HEK293T (cell line): ENCODE measurements at places on chromosomes 6 and 20.

DNA sequence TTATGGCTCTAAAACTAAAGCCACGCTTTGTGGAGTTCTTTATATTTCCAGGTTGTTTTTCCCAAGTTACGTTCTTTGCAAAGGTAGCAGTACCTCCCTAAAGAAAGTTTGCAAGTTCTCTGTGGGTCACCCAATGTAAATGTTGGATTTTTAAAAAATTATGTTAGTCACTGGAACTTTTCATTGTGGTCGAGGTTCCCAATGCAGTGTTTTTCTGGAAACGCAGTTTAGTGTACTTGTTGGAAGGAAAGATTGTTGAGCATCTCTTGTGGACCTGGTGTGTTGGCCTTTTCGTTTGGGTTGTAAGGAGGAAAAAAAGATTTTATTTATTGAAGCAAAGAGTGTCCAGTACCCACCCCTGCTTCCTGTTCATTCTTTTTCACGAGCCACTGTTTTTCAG, 1.4 kb downstream of the TOP1 start:
- no peak for DNase-seq

DNA sequence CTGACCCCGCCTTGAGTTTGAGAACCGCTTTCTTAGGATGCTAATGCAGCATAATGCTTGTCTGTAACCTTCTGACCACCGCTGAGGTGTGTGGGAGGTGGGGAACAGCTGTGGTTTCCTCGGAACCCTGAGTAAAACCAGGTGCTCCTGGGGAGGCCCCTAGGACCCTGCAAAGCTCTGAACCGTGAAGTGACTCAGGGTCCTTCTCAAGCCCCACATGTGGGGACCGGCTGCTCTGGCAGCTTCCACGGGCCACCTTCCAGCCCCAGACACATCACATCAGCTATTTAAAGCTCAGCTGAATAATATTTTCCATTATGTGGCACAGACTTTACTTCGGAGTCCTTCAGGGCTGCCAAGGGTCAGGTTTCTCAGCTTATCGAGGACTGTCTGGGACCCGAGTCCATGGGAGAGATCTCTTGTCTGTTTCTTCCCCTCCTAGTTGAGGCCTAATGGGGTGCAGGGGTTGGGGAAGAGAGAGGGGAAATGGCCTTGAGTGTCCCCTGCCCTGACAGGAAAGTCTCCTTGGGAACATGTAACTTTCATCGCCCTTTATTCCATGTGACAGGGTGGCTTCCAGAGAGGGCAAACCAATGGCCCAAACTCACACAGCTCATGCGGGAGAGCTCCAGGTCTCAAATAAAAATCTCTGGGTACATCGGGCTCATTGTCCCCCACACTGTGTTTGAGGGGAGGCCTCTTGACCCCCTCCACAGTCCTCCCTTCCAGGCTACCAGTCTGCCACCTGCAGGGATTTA, 186.1 kb upstream of the SLC24A3 start:
- no peak for DNase-seq

DNA sequence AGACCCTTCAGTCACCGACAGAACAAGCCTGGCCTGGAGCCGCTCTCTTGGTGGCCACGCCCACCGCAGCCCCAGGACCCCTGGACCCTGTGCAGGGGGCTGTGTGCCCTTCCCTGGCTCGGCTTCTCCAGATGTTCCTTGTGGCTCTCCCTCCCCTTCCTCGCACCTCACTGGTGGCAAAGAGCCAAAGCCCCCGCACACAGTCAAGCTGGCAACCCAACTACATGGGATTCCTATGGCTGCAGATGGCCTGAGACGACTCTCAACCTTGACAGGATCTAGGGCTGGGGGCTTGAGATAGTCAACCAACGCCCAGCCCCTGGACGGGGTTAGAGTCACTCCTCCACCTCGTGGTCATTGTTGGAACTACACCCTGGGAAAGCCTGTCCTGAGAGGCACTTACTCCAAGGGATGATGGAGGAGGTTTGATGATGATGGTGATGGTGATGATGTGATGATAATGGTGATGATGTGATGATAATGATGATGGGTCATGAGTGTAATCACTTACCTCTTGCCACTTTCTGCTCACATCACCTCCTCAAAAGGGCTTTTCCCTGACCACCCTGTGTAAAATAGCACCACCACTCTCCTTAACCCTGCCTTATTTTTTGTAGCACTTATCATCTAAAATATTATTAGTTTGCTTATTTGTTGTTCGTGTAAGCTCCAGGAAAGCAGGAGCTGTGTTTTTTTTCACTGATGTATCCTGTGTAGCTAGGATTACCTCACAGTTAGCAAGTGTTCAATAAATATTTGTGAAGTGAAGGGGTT, 278.4 kb downstream of the LRFN2 start:
- DNase-seq, result peak; percentile 82

DNA sequence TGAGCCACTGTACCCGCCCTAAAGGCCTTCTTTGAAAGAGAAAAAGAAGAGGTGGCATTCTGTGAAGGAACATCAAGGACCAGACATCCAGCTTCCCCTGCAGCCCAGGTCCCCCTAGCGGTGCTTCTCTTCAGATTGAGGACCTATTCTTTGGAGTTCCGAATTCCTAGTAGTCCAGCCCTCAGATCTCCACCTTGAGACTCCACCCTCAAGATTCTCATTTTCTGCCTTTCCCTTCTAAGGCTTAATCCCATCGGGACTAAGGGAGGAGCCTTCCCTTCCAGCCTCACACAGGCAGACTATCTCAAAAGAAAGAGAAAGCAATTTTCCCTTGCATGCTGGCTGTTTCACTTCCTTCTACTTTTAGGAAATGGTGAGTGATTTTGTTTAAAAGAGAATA, 32.5 kb downstream of the MUC22 start:
- DNase-seq, result peak; percentile 55

DNA sequence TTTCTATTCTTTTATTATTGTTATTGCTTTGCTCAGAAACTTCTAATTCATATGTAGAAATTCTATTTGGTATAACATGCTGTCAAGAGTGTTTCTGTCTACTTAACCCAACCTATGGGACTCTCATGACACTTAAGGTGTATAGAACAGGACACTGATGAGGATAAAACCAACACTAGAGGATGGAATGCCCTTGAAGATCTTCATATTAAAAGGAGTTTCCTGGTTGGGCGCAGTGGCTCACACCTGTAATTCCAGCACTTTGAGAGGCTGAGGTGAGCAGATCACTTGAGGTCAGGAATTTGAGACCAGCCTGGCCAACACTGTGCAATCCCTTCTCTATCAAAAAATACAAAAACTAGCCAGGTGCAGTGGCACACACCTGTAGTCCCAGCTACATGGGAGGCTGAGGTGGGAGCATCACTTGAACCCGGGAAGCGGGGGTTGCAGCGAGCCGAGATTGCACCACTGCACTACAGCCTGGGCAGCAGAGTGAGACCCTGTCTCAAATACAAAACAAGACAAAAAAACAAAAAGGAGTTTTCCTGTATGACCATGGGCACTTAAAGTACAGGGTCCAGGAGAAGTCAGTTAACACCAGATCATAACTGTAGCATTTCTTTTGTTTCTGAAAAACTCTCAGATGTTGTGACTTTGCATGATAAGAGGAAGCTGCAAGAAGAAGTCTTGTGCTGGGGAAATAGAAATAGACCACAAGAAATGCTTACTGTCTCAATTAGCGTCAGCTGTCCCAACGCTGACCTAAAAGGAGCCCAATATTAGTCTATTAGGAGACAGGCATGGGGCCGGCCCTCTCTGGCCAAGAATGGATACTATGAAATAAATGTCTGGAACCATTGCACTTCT, 38.9 kb upstream of the CD2AP start:
- DNase-seq, result no peak

DNA sequence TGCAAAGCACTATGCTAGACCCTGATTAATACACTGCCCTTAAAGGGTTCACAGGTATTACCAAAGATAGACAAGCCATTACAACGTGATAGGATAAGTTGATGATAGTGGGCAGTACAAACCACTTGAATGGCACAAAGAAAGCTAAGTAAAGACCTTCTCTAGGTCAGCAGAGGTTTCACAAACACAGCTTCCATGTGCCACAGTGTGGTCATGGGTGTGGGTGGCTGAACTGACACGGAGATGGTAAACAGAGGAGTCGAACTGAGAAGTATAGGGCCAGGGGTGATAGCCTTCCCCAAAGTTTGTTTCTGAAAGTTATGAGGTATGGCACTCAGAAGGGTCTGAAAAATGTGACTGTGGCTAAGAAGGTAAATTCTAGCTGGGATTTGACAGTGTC, 4.3 kb downstream of the ZBTB9 start:
- no peak for DNase-seq

- no peak for DNase-seq
Measured at GRCh38 chr6:38804358-38804757, 89.2 kb downstream of the DNAH8 start.

- DNase-seq, result no peak
Measured at GRCh38 chr6:77337392-77337791, 125.9 kb downstream of the HTR1B start.

DNA sequence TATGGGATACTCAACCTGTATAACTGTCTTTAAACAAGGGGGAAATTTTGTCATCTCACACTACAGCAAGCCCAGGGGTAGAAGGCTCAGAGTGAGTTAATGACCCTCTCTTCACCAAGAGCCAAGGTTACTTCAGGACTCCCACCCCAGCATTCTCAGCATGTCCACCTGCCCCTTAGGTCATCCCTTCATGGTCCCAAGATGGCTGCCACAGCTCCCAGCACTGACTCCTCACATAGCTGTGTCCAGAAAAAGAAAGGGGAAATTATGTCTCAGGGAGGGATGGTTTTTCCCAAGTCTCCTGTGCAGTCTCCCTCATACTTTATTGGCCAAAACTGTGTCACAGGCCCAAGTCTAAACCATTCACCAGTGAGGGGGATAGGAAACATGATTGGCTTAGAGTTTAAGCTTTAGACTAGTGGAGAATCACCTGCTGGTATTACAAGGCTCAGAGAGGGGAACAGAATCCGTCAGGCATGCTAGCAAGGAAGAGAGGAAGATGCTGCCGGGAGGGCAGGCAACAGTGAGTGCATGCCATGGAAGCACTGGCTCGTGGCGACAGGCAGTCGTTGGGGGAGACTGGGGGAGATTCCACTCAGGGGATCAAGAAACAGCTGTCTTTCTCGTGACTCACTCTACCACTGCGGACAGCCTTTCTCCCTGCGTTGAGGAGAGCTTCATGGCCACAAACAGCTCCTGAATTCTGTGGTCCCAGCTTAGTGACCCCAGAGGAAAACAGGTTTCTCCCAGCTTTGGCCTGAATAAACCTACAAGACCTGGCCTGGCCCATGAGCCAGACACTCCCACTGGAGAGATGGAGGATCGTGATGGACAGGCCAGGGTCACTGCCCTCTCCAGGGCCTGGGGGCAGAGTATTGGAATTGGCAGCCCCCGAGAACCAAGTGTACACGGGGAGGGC, 37.2 kb downstream of the HM13 start:
- DNase-seq, result no peak

GRCh38 chr6:63509652-63510352, 62.5 kb upstream of the LOC128125822 start:
- peak; percentile 19 for DNase-seq

DNA sequence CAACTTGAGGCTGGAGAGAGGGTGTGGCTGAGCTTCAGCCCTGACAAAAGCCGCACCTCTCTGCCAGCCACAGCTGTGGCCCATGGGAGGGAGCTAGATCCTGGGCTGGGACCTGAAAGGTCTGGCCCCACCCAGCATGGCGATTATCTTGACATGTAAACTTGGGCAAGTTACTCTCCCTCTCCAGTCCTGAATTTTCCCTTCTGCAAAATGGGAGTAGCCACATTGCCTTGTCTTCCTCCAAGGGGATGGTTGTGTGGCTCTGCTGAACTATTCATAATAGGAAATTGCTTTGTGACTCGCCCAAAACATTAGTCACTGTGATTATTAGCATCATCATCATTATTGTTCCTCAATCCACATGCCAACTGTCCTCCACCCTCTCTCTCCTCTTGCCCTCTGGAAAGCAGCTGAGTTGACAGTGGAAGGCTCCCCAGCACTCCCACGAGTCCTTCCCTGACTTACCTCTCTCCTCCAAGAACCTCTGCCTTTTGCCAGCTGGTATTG, 23.0 kb upstream of the RBPJL start:
- DNase-seq, result no peak

DNA sequence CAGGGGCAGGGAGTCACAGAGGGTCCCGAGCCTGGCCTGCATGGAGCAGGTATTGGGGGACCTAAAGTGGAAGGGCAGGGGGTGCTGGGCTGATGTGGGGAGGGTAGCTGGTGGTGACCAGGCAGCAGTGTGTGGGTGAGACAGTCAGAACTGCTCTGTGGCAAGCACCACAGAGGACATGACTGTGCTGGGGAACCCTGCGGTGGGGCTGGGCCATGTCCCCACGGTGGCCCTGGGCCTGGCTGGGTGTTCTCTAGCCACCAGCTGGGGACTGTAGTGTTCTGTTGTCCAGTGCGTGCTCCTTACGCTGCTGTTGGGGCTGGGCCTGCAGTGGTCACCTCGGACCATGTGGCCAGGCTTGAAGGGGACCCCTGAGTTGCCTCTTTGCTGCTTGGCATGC, 3.6 kb downstream of the SS18L1 start:
- no peak for DNase-seq

DNA sequence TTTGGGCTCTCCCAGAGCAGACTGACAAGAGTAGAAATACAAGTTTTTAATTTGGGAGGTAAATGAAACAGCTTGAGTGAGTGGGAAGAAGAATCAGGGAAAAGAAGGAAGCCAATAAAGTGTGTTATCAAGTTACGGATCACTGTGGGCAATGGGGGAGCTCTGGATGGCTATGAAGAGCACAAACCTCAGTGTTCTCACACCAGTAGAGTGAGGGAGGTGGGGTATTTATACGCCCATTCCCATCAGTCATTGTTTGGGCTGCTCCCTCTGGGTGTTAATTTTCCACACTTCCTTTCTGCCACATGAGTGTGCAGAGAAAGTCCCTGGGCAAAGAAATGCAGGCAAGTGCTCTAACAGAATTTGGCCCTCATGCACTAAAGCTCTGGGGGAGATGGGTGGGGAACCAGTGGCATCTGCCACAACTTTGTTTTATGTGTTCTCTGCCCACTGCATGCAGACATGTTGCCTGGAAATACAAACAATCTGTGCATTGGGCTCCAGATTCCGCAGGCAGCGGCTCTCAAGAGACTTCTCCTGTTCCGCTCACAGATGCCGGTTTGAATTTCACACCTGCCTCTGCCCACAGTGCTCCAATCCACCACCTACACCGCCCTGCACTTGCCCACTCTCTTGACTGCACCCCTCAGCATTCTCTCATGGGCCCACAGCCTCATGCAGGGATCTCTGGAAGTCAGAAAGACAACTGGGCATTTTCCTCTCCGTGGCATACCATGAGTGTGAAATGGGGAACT, 211.1 kb upstream of the RNF24 start:
- DNase-seq, result no peak

GRCh38 chr6:161246725-161247124, 27.1 kb downstream of the AGPAT4 start:
- DNase-seq, result no peak

GRCh38 chr6:3033652-3034051, 34.0 kb downstream of the NQO2 start:
- no peak for DNase-seq

DNA sequence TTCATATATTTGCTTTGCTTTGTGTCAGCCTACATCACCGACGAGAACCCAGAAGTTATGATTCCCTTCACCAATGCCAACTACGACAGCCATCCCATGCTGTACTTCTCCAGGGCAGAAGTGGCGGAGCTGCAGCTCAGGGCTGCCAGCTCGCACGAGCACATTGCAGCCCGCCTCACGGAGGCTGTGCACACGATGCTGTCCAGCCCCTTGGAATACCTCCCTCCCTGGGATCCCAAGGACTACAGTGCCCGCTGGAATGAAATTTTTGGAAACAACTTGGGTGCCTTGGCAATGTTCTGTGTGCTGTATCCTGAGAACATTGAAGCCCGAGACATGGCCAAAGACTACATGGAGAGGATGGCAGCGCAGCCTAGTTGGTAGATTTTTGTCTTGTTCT, 28.5 kb downstream of the DSE start:
- DNase-seq, result no peak
